A549 treated with RU486 at 1 μM for 4 hours (cell line): ENCODE measurements at places on chromosomes 5 and 9. TPM values are rescaled to one million over a fixed set of nuclear protein-coding genes. Genes with fewer than 3 reads are reported as not detected.

Gene GLRA1
- total RNA-seq: not detected in 5 replicates

Gene PAEP
- 0.25 to 0.66 TPM (median 0.30 TPM) in 3 of 5 replicates, not detected in the others for total RNA-seq

Gene PFN3
- total RNA-seq: not detected in 5 replicates

Gene CAST
- total RNA-seq: 160 to 200 TPM (median 175 TPM) in 5 replicates
